ENCODE measurements at places on chromosomes 6 and 20.

GRCh38 chr6:107821591-107821990 lies 2.5 kb downstream of the SCML4 start:
- no peak for DNase-seq

DNA sequence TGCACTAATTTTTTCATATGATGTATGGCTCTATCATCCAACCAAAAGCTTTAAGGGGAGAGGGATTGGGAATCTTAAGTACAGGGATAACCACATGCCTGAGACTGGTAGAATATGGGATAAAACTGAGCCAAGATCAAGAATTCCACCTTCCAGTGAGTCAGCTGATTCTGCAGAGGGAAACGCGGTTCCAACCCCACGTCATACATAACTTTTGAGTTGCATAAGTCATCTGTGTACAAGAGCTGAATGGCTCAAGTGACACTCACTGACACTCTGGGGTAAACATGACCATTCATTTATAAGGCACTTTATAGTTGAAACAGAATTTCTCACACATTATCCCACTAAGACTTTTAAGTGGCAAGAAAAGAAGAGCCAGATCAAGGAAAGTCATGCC lies 16.4 kb downstream of the TRIM27 start:
- no peak for DNase-seq

GRCh38 chr6:156989159-156989806 lies 212.1 kb downstream of the ARID1B start:
- DNase-seq, result no peak

DNA sequence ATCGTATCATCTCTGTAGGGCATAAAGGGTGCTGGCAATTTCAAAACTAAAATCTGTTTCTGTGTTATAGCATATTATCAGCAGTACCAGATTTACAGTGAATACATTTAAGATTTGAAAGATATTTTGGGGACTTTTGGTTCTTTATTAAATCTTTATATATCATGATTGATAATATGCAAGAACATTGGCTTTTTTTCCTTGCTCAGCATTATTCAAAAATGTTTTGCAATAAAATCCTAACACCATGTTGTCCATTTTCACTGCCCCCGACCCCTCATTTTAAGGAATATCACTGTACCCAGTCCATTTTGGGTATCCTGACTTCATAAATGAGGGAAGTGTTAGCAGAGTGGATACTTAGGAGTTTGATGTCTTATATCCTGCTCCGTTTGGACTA lies 16.3 kb downstream of the FARS2 start:
- no peak for DNase-seq

DNA sequence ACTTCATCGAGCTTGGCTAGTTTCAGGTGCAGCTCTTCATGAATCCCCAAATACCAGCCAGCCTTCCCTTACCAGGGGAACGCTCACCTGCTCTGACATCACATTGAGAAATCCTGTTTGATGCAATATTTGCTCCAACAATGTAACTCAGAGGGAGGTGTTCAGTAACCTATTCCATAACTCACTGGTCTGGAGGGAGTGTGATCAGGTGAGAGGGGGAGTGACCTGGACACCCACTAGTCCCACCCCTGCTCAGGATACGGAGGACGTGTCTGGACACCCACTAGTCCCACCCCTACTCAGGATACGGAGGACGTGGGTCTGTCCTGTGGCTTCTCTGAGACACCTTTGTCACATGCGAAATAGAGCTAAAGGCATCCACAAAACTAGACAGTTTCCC lies 70.3 kb downstream of the HUS1B start:
- DNase-seq, result peak; percentile 58

DNA sequence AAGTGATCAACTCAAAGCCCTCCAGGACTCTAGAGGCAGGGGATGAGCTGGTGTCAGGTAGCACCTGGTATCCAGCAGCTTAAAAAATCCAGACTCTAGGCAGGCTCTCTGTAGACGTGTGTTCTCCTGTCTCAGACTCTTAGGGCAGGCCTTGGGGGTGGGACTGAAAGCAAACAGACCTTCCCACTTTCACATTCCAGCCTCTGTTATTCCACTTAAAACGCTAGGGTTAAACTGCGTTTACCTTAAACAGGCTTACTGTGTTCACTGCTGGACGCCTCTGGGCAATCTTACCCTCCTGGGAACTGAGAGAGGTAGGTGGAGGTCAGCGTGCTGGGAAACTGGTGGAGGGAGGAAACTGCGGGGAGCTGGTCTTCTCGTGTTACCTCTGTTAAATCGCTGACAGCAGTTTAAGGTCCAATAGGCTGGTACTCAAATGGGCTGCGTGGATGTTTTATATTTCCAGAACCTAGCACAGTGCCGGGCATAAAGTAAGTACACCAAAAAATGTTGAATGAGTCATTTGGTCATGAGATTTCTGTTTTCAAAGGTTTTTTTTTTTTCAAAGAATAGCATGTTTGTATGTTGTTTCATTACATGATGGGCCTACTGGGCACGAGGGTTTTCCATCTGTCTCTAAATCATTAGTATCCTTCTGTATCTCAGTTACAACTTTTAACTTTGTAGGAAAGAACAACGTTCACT lies at the start of gene GCNT2:
Gene GCNT2, plus strand, starts transcription at position 248 of the 705 bp plus-strand sequence. CDS start 7,561 bp downstream, outside the sequence.
- no peak for DNase-seq

- no peak for DNase-seq
Observed at GRCh38 chr6:150251566-150252186, 108.8 kb downstream of the PPP1R14C start.

DNA sequence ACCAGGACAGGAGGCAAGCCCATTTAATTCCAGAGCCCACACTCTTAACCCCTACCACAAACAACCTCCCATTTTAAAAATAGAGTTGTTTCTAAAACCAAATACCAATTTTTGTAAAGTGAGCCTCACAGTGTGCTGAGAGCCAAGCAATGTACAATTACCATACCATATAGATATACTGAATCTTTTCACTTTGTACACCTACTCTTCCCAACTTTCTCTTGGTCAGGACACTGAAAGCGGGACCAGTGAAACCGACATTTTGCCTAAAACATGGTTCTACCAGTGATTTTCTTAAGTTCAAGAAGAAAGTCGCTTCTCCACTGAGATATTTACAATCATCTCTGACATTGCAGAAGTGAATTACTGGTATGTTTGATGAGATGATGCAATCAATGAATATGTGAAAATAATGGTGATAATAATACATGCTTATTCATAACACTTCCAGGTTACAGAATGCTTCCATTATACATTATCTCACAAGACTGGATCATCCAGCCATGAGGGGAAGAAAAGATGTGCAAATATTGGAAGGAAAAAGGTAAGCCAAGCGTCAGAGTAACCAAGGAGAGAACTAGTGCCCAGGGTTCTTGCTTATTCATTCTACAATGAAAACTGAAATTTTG lies 74.1 kb downstream of the HIVEP2 start:
- no peak for DNase-seq

- DNase-seq, result no peak
Observed at GRCh38 chr6:138857775-138858174, 61.9 kb downstream of the ECT2L start.

- DNase-seq, result no peak
Observed at GRCh38 chr6:98984121-98984520, 36.4 kb upstream of the FBXL4 start.

GRCh38 chr6:161353208-161353613 lies 79.3 kb upstream of the AGPAT4 start:
- DNase-seq, result no peak

- no peak for DNase-seq
Observed at GRCh38 chr20:24227600-24227999, 239.0 kb upstream of the GGTLC1 start.

GRCh38 chr20:52191916-52192718 lies 538 bp upstream of the ZFP64 start:
- DNase-seq, result peak; percentile 89

DNA sequence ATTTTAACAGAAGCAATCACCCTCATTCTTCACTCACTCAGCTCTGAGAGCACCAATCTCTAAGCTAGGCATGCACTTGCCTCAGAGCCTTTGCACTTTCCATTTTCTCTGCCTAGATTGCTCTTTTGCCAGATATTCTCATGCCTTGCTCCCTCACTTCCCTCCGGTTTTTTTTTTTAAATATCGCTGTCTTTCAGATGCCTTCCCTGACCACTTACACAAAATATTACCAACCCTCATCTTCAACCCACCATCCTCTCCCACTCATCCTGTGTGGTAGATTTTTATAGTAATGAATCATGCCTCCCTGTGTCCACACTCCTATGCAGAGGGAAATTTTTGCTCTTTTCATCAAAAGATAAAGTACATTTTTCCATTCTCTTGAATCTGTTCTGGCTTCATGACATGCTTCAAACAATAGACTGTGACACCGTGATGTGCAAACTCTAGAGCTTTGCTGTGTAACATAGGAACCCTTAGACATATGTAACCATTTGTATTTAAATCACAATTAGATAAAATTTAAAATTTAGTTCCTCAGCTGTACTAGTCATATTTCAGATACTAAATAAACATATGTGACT lies 437.1 kb downstream of the UTRN start:
- no peak for DNase-seq

GRCh38 chr6:55957961-55958422 lies 82.6 kb upstream of the BMP5 start:
- no peak for DNase-seq

- DNase-seq, result no peak
Observed at GRCh38 chr6:124983383-124984083, 21.3 kb downstream of the RNF217 start.

- DNase-seq, result no peak
Observed at GRCh38 chr20:3470208-3470626, 601 bp upstream of the ATRN start.

DNA sequence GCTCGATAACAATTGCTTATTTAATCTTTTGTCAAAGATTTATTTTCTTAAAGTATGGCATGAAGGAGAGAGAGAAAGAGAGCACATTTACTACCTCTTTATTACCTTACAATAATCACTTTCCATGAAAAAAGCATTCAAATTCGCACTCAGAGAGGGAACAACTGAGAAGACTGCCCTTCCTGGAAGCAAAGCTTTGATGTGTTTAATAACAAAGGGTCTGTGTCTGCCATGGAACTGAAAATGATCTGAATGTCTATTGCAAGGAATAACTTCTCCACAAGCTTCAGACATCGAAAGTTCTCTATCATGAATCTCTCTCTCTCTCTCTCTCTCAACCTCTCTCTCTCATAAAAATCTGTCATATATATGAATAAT lies 308.9 kb downstream of the HDGFL1 start:
- DNase-seq, result peak; percentile 51

DNA sequence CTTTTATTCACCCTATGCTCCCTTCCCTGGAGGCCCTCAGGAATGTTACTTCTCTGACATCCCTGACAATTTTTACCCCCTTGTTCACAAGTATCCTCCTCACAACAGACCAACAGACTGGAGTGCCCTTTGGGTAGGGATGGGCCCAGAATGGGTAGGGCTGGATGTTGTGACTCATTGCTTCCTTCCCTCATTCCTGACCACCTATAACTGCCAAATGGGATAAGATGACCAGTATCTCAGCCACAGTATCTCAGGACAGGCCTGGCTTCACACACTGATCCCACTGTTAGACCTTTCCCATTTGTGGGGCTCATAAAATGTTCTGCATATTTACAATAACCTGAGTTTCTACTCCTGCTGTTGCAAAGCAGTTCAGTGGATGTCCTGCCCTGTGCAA lies 223.0 kb upstream of the LRFN2 start:
- DNase-seq, result peak; percentile 11

DNA sequence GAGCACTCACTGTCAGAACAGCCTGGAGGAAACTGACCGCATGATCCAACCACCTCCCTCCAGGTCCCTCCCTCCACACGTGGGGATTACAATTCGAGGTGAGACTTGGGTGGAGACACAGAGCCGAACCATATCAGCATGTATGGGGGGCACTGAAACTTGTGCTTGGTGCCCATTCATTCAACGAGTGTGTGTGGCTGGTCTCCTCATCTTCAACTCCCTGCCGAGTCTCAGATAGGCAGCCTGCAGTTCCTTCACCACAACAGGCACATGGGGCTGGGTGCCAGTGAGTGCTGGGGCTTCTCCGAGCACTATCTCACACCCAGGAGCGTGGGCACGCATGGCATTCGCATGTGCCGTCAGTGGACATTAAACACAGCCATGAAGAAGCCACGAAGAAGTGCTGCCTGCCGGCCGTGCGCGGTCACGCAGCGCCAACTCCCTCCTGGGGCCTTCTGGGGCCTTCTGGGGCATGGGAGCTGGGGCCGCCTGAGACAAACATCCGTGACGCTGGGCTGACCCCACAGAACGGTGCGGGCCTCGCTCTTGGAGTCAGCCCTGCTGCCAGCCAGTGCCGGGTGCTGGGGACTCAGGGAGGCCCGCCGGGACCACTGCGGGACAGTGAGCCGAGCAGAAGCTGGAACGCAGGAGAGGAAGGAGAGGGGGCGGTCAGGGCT lies 714 bp upstream of the RTEL1 start:
- no peak for DNase-seq

DNA sequence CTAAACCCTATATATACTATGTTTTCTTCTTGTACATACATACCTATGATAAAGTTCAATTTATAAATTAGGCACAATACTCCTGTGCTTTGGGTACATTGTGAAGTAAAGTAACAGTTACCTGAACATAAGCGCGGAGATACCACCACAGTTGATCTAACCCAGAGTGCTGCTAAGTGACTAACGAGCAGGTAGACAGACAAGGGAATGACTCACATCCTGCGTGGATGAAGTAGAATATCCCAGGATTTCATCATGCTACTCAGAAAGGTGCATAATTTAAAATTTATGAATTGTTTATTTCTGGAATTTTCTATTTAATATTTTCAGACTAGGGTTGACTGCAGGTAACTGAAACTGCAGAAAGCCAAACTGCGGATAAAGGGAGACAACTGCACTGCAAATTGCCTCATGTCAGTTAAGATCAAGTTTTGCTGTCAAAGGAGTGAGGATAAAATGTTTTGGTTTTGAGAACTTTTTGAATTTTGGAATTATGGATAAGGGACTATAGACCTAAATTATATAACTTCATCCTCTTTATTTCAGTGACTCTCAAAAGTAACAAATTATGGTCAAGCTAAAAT lies 14.4 kb downstream of the MKKS start:
- peak; percentile 93 for DNase-seq

DNA sequence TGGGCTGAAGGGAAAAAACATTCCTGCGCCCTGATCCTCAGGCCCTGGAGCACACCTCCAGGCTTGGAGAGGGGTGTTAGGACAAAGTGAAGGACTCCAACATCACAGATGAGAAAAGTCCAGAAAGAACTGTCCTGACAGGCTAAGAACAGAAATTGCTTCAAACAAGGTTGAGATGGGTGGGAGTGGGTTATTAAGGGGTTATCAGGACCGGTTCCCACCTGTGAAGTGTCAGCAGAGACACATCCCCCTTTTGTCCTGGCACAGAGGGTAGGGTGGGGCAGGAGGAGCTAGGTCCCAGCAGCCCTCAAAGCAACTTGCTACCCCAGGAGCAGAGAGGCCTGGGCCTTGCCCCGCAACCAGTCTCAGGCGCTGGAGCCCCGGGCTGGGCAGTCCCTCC lies 3.5 kb downstream of the SPDEF start:
- DNase-seq, result no peak

DNA sequence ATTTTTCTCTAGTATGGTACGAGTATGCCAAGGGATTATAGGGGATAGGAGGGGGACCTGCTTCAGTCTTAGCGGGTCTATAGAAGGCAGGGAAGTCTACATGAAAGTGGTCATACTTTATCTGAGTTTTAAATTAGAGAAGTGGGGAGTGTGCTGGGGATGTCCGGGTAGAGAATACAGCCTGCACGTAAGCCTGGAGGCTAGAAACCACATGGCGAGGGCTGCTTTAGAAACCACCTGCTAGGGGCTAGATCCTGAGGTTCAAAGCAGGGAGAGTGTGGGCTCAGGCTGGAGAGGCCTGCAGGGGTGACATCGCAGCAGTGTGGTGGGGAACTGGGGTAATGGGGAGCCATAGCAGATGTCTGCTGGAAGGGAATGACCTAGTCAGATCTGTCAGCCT lies 85.2 kb downstream of the VEGFA start:
- no peak for DNase-seq

All from SW480 (cell line).